Stimulated activated CD8-positive, alpha-beta memory T cell treated with anti-CD3 and anti-CD28 coated beads, Interleukin-2, amount 100 ng/mL, for 48 hours (primary cell): ENCODE measurements at places on chromosomes 7 and 10.

GRCh38 chr7:5694912-5695726, 86.3 kb downstream of the RNF216 start:
- DNase-seq: peak; percentile 49

GRCh38 chr10:103849880-103850571, 5.3 kb downstream of the SH3PXD2A start:
- DNase-seq: no peak

- DNase-seq: no peak
Measured at GRCh38 chr7:40331915-40332314, 197.1 kb downstream of the SUGCT start.

DNA sequence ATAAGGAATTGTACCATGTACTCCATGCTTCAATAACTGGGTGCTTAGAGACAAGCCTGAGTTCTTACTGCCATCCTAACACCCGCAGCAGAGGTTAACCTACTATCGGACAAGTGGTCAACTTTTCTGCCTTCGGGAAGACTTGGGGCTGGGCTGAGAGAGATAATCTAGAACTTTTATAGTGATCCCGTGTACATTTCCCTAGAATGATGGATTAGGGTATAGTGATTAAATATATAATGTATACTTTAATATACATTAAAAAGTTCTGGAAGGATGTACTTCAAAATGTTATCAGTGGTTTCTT, 12.2 kb upstream of the HNRNPF start:
- no peak for DNase-seq

DNA sequence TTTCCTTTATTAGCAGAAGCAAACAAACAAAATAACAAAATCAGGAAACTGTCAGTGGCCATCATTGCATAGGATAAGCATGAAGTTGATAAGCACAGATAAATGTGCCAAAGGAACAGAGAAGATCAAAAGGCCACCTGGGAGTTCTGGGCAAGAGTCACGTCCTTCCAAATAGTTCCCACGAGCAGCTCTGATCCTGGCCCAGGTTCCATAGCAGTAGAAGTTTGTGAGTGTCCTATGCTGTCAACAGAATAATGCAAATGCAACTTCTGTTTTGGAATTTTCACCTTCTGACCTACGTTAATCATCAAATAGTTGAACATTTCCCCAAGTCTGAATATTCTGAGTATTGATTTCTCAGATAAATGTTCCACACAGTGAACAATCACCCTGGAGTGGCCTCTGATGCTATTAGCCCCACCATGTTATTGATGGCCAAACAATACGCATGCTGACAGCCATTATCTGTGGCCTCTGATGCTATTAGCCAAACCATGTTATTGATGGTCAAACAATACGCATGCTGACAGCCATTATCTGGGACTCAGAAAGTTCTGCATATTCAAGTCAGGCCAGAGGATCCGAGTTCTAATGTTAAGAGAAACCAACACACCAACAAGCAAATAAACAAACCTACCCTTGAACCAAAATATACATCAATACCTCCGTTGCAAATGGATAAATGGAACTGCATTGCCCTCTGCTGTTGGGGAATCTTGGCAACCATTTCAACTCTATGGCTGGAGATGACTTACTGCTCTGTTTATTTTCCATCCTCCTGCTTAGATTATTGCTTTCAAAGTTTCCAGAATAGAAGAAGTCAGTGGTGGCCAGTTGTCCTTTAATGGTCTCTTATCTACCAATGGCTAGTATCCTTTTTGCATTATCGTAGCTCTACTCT, 63.3 kb downstream of the MRC1 start:
- DNase-seq: no peak

DNA sequence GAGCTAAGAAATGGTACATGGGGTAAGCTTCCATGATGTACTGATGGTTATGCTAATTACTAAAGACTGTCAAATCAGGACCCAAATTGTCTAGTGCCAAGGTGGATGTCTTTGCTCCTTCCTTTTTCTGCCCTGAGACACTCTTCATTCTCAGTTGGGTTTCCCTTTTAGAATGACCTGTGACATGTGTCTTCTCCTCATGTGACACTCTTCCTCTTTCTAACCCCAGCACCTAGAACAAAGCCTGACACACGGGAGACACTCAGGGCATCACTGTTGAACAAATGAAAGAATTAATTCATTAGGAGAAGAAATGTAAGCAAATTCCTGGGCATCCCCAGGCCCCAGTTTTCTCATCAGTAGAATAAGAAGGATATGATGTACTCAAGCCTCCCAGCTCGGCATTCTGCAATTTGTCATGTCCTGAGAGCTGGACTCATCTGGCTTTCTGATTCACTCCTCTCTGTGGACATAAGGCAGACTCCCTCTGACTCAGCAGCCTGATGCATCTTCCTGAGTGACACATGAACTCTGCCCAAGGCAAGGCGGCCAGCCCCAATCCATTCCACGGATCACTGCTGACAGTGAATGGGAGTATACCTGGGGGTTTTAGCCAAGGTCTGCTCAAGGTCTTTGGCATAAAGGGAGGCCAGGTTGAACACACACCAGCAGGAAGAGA, 473.8 kb downstream of the KCNMA1 start:
- DNase-seq: no peak

GRCh38 chr10:43957267-43958070, 308.8 kb upstream of the ZNF32 start:
- no peak for DNase-seq

GRCh38 chr7:32500922-32501341, 5.6 kb downstream of the AVL9 start:
- DNase-seq: no peak

GRCh38 chr10:133324857-133325260, 11.8 kb downstream of the CALY start:
- no peak for DNase-seq

- no peak for DNase-seq
Measured at GRCh38 chr10:96261930-96262329, 9.4 kb downstream of the BLNK start.

DNA sequence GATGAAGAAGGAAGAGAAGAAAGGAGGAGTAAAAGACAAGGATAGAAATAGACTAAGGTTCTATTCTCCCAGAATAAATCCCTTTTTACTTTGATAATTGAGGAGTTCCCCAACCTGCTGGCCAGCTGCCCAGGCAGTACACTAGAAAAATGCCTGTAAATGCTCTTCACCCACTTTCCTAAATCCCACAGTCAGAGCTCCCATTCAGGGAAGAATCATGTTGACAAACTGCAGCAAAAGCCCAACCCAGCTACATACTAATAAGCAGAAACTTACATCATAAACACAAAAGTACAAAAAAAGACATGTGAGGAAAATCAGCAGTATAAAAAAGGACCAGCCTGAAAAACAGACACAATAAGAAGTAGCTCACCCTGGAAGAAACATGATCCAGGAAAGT, 15.8 kb upstream of the KDM7A start:
- DNase-seq: no peak

DNA sequence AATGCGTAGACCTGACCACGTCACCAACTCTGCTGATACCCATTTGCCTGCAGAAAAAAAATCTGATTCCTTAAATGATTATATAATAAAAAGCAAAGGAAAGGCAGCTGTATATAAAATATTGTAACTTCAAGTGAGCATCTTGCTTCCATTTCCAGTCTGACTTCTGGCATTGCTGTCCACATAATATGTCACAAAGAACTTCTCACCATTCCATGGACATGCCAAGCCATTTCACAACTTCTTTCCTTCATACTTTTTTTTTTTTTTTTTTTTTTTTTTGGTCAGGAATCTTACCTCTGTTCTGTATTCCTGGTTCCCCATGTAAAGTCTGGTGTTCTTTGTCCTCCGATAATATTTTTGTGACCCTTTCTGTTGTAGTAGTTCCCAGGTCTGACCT, 165.5 kb downstream of the SND1 start:
- DNase-seq: no peak

GRCh38 chr7:22587322-22587721, 87.3 kb upstream of the STEAP1B start:
- no peak for DNase-seq

GRCh38 chr7:30879139-30880124, 32.2 kb upstream of the AQP1 start:
- no peak for DNase-seq

DNA sequence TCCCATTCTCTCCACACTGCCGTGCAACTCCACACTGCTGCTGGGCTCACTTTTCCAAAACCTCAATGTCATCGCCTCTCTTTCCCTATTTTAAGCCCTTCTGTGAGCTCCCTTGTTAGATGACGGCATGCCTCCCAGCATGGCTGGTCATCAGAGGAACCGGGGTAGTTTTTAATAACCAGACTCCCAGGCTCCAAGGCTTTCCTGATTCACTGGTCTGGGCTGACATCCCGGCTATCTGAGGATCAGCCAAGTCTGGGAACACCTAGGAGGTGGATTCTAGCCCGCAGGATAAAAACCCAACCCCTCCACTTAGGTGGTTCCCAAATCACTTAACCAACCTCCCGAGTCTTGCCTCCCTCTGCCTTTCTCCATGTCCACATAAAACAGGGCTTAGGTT, 295.4 kb upstream of the FZD8 start:
- DNase-seq: no peak

GRCh38 chr7:122914812-122915211, 28.6 kb upstream of the CADPS2 start:
- no peak for DNase-seq

DNA sequence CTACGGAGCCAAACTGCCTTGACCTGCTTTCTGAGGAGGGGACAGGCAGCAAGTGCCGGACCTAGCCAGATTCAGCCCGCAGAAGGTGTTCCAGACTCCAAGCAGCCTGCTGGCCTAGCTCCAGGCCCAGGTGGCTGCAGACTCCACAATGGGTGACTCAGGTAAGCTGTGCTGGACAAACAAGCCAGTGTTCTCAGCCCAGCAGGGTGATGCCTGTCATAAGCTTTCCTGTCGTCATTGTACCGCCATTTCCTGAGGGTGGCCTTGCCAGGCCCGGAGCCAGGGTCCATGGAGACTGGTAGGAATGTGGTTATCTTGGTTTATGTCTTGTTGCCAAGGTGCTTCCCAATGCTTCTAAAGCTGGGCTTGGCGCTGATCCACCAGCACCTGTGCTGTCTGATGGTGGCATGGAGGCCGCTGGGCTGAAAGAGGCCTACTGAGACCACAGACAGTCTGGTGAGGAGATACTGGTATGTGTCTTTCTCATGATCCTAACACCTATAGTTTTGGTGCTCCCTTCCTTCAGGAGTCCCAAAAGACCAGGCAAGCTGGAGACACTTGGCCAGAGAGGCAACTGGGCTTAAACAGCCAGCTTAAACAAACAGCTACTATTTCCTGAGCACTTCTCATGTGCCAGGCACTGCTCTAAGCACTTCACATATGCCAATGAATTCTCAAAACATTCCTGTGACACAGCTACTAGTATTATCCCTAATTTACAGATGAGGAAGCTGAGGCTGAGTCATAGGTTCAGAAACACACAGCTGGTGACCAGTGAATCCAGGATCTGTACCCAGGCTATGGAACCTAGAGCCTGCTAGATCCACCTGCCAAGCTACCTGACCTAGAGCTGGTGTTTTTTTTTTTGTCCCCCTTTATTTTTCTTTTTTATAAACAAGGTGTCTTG, 42.0 kb downstream of the ZC3HC1 start:
- DNase-seq: no peak

GRCh38 chr7:139748373-139748765, 29.4 kb downstream of the HIPK2 start:
- DNase-seq: no peak

- no peak for DNase-seq
Measured at GRCh38 chr7:16791905-16792698, 12.7 kb downstream of the AGR2 start.

DNA sequence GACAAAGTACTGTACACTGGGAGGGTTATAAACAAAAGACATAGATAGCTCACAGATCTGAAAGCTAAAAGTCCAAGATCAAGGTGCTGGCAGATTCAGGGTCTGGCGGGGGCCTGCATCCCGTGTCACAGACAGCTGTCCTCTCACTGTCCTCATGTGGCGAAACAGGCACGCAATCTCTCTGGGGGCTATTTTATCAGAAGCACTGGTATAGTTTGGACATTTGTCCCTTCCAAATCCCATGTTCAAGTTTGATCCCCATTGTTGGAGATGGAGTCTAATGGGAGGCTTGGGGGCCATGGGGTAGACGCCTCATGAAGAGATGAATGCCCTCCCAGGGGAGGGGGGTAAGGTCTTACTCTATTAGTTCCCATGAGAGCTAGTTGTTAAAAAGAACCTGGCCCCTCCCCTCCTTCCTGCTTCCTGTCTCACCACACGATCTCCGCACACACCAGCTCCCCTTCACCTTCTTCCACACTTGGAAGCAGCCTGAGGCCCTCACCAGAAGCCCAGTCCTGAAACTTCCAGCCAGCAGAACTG, 72.5 kb upstream of the UCN3 start:
- DNase-seq: no peak

- DNase-seq: no peak
Measured at GRCh38 chr10:3072641-3073360, 5.5 kb downstream of the PFKP start.

GRCh38 chr7:104794589-104794988, 219.4 kb upstream of the KMT2E start:
- no peak for DNase-seq

DNA sequence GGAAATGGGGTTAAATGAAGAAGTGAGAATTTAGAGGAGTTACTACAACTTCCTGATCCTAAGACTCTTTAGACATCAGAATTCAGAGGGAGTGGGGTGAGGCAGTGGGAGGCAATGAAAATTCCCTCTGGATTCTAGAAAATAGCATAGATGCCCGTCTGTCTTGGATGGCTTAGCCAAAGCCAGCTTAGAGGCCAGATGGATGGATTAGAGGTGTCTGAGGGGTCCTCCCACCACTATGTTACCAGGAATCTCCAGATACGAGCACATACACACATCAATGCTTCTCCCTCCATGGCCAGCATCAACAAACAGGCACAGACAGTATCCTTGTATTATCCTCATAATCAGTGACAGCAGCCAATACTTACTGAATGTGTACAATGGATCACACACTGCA, 418.1 kb downstream of the PLXNA4 start:
- no peak for DNase-seq

GRCh38 chr7:55085511-55086412, 66.9 kb downstream of the EGFR start:
- DNase-seq: no peak

DNA sequence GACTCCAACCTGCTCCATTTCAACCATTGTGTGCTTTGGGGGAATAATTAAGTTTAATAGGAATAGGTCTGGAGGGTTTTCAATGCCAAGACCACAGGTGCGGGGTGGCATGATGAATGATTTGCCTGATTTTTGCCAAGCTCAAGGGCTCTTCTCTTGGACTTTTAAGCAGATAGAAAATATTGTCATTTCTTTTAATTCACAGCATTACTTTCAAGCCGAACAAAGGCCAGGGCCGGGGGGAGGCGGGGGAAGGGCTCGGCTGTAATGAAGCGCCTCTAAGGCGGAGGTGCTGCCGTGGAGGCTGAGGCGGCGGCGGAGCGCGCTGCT, 6.5 kb downstream of the PTF1A start:
- no peak for DNase-seq
